ENCODE measurements at places on chromosomes 2 and 18.

DNA sequence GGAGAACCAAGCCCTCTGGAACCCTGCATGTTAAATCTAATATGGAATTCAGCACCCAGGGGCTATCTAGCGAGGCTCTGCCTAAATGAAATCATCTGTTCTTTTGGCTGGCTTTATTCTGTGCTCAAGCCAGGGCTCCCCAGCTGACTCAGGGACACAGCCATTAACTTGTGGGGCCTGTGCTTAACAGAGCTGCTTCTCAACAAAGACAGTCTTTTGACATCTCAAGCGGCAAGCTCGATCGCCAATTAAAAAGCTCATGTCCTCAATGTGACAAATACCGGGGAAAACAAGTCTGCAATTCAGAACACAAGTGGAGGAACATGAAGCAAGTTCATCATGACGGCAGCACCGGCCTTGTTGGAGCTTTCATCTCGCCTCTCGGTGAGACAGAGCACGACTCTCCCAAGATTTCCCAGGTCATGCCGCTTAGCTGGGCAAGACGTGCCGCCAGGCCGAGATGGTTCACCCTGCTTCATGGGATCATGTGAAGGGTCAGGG lies 64.9 kb downstream of the KLHL29 start:
- no peak for DNase-seq

- DNase-seq: no peak
Observed at GRCh38 chr2:191738667-191739066, 60.7 kb downstream of the NABP1 start.

- DNase-seq: no peak
Observed at GRCh38 chr2:122739732-122740593, 984.5 kb downstream of the TSN start.

- DNase-seq: no peak
Observed at GRCh38 chr2:25378731-25379490, 37.2 kb upstream of the DNMT3A start.

GRCh38 chr2:54629914-54630857 lies 93.3 kb upstream of the EML6 start:
- no peak for DNase-seq

- no peak for DNase-seq
Observed at GRCh38 chr18:26322890-26323653, 96.8 kb downstream of the TAF4B start.

- no peak for DNase-seq
Observed at GRCh38 chr18:305003-305501, 37.2 kb upstream of the THOC1 start.

DNA sequence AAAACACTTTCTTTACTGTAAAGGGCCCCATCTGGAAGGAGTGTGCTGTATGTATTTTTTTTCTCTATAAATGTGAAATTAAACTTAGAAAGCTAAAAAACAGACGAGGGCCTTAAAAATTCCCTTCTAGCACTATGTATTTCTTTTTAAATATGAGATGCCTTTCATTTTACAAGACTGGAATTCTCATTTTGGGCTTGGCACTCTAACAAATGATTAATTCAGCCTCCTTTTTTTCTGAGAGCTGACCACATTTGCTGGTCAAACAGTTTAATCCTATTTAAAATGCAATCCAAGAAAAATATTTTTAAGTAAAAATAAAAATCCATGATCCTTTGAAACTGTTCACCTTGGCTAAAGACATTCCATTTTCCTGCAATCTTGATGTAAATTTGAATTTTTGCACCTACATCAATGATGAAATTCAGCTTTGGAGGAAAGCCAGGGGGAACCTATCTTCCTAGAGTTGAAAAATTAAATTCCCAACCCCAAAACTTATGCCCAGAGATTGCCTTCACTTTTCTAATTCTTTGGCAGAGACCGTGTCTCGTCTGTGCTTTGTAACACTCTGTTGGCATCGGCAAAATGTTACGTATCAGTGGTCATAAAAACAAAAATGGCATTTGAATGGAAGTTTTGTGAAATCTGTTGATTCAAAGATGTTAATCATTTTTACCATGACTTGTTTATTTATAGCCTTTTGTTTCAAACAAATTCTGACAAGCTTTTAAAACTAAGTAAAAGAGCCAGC lies 284.5 kb downstream of the ZNF521 start:
- no peak for DNase-seq

DNA sequence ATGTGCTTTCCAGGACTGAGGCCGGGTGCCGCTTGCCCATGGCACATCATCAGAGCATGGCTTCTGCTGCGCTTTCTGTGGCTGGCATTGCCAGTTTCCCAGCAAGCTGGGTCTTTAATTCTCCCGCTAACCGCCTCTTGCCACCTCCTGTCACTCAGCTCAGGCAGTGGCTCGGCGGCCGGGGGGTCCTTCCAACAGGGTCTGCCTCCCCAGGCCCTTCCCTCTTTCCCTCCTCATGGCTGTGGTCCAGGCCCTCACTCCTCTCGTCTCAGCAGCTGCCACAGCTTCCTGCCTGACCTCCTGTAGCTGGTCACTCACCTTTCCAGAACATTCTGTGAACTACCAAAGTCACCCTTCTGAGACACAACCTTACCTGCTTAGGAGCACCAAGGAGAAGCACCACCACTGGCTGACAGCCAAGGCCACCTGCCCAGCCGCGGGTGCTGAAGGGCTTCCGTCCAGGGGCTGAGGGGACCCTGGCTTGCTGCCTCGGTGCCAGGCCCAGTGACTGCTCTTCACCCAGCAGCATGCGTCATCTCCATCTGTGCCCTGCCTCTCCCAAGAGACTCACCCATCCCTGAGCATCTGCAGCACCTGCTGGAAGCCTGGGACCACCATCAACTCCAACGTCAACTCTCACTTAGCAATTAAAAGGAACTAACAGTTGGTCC lies 22.6 kb downstream of the CHMP1B start:
- DNase-seq: no peak

GRCh38 chr2:213233438-213234330 lies 50.6 kb upstream of the SPAG16 start:
- no peak for DNase-seq

GRCh38 chr2:23419171-23420090 lies 34.5 kb downstream of the KLHL29 start:
- no peak for DNase-seq

- no peak for DNase-seq
Observed at GRCh38 chr2:32495139-32495538, 132.7 kb upstream of the TTC27 start.

DNA sequence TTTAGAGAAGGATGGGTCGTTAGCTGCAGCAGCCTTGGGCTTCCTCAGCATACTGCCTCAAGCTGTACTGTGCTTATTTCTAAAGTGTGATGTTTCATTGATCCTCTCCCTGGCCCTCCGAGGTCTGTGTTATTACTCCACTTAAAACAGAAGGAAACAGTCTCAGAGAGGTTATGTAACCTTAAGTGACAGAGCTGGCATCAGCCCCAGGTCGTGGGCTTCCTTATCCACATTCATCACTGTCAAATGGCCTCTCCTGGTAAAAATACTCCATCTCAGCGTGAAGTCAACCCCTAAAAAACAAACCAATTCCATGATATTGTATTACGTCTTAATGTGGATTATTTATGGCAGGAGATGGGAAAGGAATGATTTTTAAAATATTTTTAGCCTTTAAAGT lies 153.3 kb upstream of the NOSTRIN start:
- no peak for DNase-seq

- DNase-seq: no peak
Observed at GRCh38 chr2:226151157-226151556, 648.5 kb downstream of the IRS1 start.

GRCh38 chr2:160835166-160835565 lies 325.1 kb upstream of the TANK start:
- DNase-seq: no peak

DNA sequence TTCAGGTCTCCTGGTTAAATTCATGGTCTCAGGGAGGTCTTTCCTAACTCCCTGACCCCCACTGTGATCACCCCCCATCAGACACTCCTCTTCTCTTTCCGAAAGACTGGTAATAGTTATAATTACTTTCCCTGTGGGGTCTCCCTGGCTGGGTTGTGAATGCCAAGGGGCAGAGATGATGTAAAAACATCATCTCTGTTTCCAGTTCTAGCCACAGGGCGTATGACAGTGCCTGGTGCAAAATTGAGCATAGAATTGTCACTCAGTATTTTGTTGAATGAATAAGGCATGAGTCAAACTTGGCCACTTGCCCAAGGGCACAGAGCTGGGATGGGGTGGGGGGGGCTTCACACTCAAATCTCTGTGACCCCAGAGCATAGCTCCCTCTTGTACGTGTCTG lies 65.2 kb downstream of the LTBP1 start:
- no peak for DNase-seq

DNA sequence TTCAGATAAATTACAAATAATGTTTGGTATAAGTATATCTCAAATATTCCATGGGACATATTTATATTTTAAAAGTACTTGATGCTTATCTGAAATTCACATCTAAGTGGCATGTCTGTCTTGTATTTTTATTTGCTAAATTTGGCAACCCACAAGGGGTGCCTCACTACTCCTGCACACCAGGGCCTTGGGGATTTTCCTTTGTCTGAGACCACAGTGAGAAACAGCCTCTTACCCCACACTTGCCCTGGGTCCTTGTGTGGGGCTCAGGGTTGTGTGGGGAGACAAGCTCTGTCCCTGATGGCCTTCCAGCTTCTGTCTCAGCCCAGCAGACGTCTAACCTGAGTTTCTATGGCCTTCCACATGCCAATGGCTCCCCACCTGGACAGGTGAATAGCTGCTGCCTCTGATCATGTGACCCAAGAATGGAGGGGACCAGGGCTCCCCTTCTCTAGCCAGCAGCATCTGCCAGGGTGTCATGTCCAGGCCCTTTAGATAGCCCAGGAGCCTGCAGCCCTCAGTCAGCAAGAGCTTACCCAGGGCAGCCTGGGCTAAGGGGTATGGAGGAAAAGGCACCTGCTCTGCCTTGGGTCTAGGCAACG lies 49.5 kb upstream of the MRPL33 start:
- DNase-seq: no peak

- no peak for DNase-seq
Observed at GRCh38 chr2:176854062-176854461, 358.5 kb upstream of the HNRNPA3 start.

- DNase-seq: no peak
Observed at GRCh38 chr2:9285921-9286320, 79.3 kb downstream of the ASAP2 start.

DNA sequence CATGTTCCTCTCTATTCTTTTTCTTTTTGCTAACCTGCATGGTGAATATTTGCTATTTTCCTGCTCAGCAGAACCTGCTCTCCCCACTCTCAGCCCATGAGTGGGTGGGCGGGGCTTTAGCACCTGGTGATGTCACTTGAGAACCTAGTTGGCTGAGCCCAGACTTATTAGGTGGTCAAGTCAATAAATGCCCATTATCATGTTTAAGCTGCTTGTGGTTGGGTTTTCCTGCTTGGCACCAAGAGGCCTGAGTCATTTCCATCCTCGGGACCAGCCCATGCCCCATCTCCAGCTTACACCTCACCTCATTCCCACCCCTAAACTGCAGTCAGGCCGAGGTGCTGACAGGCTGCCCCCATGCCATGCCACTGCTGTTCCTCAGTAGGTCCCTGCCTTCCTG lies 226.6 kb downstream of the ANKRD30B start:
- DNase-seq: no peak

- no peak for DNase-seq
Observed at GRCh38 chr2:221216636-221217035, 355.5 kb downstream of the EPHA4 start.

DNA sequence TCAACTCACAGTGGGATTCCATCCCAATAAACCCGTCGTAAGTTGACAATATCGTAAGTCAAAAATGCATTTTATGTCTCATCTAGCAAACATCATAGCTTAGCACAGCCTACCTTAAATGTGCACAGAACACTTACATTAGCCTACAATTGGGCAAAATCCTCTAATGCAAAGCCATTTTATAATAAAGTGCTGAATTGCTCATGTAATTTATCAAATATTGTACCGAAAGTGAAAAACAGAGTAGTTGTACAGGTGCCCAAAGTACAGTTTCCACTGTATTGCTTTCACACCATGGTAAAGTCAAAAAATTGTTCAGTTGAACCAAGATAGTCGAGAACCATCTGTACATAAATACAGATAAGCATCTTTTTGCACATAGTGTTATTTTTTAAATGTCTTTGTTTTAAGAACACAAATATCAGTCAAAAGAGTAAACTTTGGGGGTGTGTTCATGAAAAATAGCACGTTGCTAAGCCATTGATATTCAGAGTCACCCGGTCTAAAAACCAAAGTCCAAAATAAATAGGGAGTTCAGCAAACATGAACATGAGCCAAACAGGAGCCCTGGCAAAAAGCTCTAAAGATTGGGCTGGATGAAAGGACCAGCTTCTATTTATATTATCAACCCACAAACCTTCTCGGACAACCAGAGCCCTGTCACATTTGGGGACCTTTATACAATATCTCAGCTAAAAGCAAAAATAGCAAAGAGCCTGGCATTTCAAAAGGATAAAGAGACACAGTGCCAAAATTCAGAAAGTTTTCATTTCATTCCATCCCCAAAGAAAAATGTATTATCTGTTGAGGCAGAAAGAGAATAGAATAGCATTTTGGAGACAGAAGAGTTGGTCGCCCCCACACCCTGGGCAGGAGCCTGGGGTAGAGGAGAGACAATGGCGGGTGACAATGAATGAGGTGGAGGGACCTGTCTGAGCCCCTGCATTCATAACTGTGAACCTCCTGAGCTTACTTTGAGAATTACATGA lies 105.9 kb upstream of the SH3BP4 start:
- no peak for DNase-seq

DNA sequence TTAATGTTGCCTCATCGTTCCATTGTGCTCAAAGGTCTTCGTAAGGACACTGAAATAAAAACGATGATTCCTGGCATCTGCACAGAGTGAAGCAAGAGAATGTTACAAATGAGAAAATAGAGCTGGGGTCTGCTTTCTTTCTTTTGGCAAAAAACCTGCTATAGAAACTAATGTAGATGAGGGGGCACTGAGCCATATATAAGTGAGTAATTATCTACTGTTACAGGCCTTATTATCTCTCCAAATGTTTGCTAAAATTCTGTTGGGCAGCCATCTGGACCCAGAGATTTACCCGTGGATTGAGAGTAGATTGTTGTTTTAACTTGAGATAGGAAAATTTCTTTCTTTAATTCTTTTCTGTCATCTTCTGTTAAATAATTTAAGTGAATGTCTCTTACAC lies 472.5 kb upstream of the PIK3C3 start:
- no peak for DNase-seq

- DNase-seq: no peak
Observed at GRCh38 chr2:122955776-122956175, 1069.3 kb upstream of the CNTNAP5 start.

DNA sequence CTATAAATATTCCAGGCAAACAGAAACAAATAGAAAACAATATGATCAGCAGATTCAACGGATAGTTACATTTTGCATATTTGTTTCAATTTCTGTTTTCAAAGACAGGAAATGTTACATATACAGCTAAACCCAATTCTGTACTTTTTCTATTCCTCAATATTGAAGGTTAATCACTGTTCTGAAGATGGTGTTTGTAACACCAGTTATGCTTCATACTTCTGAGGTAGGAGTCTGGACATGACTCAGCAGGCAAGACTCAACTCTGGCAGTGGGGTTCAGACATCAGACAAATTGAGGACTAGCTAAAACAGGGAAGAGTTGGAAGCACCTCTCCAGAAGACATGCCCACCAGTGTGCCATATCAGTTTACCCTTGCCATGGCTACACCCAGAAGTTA lies 16.6 kb downstream of the SERPINB13 start:
- peak; percentile 21 for DNase-seq
